ENCODE measurements at places on chromosomes 5 and 9.
A peak's percentile ranks its signal among the peaks of the same experiment; 100 is the strongest.

DNA sequence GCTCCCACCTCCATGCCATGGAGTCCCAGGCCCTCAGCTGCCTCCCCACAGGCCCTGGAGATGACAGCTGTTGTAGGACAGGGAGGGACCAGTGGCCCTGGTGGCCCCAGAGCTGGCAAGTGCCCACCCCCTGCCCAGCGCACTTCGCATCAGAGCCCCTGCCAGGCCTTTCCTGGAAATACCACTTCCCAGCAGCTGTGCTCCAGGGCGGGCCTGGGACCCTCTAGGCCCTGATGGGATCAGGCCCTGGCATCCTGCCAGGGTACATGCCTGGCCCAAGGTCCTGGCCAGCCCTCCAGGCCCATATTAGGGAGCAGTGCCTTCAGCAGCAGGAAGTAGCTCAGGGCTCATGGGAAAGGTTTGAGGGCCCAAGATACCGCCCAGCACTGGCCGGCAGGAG is 2.5 kb downstream of the KCNT1 start:
- DNase-seq: no peak

DNA sequence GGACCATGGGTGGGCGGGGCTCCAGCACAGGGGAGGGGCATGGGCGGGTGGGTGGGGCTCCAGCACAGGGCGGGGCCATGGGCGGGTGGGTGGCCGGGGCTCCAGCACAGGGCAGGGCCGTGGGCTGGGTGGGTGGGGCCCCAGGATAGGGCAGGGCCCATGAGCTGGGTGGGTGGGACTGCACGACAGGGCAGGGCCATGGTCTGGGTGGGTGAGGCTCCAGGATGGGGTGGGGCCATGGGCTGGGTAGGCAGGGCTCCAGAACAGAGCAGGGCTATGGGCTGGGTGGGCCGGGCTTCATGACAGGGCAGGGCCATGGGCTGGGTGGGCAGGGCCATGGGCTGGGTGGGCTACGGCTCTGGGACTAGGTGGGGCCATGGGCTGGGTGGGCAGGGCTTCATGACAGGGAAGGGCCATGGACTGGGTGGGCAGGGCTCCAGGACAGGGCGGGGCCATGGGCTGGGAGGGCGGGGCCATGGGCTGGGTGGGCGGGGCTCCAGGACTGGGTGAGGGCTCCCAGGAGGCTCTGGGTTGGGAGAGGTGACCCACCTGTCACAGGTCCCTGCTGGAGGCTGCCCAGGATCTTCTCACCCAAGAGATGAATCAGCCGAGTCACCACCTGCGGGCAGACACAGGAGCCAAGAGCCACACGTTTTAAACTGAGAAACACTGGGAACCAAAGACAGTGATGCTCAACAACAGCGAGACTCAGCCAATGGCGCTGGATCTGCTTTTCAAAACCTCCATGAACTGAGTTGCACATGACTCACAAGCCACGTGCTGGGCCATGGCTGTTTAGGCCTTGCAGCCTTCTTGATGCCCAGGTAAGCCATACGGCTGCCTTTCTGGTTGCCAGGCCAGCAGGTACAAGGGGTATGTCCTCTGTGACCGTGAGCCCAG is 33.6 kb upstream of the NSMF start:
- DNase-seq: no peak

DNA sequence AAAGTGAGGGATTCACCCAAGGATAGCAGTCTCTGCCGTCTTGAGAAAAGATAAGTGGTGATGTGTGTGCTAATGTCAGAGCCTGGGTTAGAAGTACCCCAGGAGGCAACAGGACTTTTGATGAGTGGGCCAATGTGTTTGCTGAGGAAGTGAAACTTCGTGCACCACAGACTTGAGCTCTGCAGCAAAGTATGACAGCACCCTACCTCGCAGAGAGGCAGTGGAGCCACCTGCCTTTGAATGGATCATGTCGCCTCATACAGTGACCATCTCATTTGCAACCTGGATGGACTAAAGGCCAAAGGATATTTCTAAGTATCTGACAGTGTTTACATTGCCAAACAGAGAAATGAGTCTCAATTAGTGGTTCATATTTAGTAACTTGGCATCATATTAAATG is 593.9 kb upstream of the GRAMD2B start:
- no peak for DNase-seq

DNA sequence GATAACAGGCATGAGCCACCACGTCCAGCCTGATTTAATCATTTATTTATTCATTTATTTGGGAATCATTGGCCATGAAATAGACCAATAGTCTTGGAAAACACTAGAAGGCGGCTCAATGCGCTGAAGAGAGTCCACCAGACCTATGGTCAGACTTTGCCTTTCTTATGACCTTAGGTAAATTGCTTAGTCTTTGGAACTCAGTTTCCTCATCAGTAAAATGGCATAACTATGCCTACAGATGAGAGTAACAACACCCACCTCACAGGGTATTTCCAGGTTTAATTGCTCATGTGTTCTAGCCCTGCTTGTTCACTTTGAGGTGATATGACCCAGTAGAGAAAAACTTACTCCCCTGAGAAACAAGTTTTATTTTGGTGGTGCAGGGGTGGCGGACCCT is 38.2 kb upstream of the CPEB4 start:
- DNase-seq: no peak

DNA sequence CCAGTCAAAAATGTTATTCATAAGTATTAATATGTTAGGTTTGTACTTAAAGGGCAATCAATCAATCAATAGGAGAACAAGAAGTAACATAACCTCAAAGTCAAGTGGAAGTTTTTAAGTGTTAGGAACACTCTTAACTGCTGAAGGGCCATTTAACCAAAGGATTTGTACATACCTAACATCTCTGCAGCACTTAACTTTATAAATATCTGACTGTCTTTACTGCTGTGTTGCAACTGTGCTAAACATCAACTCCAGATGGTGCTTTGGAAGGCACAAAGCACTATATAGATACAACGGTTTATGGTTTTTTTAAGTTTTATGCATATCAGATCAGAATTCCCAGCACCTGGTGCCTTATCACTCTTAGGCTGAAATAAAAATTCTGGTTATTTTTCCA is 604.9 kb upstream of the PTGER4 start:
- DNase-seq: no peak

GRCh38 chr5:14705556-14705955 is 41.0 kb downstream of the OTULIN start:
- no peak for DNase-seq

- peak; percentile 9 for DNase-seq
These were observed 19.5 kb downstream of the TTC33 start for GRCh38 chr5:40736103-40736875.

- no peak for DNase-seq
These were observed 519 bp downstream of the ZER1 start for GRCh38 chr9:128771094-128771721.

DNA sequence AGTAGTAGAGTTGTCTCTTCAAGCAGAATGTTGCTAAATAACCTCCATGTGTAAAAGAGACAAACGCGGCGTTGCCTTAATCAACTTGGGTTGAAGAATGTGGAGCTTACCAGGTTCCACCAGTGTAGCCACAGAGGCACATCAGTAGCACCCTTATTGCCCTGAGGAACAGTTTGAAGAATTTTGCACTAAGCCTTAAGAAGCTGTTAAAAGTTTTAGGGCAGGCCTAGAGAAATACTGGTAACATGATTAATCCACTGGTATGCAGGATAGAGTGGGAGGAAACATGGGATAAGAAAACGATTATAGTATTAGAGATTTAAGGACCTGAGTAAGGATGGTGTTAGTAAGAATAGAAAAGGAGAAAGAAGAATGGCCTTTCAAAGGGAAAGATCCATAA is 100.6 kb downstream of the ZCCHC7 start:
- no peak for DNase-seq

All from stimulated activated CD4-positive, alpha-beta T cell treated with anti-CD3 and anti-CD28 coated beads, Interleukin-1b, Interleukin-23, amount 100 ng/mL, for 4 hours (primary cell).